ENCODE measurements at places on chromosomes 16 and 17.

GRCh38 chr16:74700438-74701225 lies at the start of gene MLKL:
Gene MLKL, minus strand, starts transcription at chr16:74700862. Its CDS starts 5,105 bp downstream, at chr16:74695757.
- peak; percentile 66 for DNase-seq

DNA sequence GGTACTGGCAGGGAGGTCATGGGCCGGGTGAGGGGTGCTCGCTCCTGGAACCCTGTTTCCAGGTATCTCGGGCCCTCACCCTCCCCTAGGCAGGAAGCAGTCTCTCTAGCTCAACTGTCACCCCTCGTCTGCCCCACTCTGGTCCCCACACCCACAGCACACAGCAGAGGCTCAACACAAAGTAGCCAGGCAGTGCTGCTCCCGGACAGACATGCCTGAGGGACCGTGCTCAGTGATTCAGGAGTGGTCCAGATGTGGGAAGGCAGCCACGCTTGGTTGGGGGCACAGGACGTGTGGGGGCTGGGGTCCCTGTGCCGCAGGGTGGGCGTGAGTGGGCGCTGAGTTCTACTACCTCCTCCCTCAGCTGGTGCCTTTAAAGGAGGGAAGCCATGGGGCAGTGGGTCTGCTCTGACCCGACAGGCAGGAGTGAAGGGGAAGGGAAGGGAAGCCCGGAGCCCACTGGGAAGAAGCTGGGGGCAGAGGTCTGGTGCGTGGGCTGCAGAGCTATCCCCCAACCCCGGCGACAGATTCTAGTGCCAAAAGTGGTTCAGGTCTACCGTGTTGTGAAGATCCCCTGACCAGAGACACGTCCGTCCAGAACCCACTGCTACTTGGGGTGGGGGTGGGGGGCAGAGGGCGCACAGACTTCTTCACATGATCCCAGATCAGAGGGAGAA lies 11.8 kb downstream of the SLC16A3 start:
- DNase-seq, result no peak

- no peak for DNase-seq
Observed at GRCh38 chr17:49362723-49363117, 670 bp upstream of the ZNF652 start.

DNA sequence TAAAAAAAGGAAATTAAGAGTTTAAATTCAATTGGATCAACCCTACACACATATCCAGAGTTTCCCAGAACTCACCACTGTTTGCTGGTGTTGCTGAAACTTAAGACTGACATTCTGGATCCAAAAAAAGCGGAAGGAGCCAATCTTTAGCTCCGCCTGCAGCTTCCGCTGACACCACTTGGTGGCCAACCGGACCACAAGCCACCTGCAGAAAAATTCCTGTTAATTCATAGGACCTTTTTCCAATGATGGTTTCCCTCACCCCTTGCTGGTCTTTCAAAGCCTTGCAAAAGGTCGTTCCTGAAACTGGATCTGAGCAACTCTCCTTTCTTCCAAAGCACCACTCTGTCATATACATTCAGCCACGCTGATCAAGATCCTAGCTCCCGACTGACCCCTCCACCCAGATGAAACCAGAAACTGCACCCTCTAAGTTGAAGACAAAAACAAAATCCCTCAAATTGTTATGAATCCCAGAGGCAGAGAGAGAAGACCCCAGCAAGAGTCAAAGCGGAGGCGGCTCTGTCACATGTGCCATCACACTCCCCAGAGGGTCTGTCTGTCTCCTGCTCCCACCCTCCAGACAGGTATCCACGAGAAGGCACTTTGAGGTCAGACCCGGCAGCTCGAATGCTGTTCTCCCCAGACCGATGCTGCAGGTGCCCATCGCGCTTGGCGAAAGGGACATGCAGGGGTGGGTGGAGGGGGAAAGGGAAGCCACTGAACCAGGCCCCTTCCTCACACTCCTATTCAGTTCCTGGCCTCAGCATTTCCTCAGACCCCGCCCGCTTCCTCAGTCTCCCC lies 773 bp downstream of the BLTP2 start:
- peak; percentile 67 for DNase-seq

- no peak for DNase-seq
Observed at GRCh38 chr16:74169066-74169465, 127.5 kb upstream of the PSMD7 start.

DNA sequence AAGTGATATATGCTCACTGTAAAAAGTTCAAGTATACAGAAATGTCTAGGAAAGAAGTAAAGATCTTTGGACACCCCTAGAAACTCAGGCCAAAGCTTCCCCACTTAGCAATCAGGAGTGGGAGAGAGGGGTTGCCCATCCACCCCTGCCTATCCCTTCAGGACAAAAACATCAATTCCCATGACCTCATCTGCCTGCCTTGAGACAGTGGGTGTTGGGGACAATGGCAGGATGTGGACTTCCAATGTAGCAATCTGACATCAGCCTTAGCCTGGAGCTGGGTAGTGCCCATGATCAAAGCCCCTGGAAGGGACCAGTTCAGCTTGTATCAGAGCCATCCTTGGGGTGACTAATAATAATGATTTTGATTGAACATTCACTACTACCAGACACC lies 18.1 kb downstream of the ITPRIPL2 start:
- no peak for DNase-seq

DNA sequence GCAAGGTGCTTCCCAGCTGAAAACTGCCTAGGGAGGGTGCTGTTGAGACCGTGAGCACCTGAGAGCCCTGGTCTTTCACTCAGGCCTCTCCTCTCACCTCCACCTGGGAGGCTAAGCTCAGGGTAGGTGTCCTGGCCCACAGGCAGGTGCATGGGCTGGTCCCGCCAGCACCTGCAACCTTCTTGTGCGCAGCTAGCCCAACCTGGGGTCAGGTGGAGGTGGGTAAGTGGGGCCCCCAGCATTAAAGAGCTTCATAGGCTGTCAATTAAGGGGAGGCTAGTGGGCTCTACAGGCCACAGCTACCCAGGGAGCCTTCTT lies 8.7 kb downstream of the ADCY7 start:
- no peak for DNase-seq

DNA sequence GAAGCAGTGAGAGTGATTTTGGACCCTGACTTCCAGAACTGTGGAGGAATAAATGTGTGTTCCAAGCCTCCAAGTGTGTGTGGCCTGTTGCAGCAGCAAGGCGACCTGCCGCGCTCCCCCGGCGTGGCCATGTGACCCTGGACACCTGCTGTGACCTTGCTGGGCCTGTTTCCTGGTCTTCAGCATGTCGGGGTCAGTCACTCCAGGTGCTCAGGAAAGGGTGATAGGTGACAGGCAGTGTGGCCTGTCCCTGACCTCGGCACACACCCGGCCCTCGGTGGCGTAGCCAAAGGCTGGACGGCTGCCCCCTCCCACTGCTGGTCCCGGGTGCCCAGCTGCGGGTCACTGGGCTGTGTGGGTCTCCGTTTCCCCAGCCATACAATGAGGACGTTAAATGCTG lies 31.8 kb upstream of the ZNF469 start:
- DNase-seq, result peak; percentile 23

DNA sequence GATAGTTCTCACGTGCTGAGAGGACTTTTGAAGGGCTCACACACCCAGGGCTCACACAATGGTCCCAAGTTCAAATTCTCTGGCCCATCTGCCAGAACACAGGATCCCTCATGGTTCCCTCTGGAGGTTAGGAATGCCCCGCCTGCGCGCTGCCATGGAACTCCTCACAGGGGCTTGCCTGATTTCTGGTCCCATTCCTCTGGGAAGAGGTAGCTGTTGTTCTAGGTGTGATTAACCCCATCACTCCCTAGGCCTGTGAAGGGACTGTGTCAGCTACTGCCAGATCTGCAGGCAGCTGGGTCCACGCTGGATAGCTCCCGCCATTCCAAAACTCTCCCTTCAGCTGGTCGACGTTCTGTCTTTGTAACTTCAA lies 2.3 kb upstream of the ARMC5 start:
- no peak for DNase-seq

DNA sequence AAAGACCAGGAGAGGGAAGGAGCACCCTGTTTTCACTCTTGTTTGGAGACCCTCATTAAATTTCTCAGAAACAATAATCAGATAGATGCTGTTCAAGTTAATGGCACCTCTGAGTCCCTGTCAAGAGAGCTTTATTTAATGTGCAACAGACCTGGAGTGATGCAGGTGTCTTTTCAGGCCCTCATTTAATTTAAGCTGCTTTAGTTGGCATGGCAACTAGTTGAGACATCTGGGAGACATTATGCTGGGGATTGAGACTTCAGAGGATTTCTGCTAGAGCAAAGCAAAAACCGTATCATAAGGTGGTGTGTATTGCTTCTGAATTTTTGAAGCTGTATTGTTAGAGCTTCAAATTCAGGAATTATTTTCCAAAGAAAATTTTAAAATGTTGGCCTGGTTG lies 108.5 kb downstream of the NLK start:
- DNase-seq, result peak; percentile 15

DNA sequence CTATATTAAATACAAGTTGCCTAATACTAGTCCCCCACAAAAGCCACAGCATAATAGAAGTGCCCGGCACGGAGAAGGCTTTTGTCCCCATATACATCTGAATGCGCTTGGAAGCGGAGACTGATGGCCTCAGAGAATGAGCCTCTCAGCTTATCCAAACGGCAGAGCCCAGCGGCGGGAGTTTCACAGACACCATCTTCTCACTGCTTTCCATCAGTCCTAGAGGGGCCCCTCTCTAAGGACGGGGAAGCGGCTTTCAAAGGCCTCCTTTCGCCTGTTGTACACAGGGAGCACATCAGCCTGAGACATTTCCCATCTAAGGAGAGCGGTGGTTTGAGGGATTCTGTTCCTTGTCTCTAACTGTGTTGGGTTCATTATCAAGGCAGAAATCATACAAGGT lies 16.9 kb downstream of the NXN start:
- no peak for DNase-seq

DNA sequence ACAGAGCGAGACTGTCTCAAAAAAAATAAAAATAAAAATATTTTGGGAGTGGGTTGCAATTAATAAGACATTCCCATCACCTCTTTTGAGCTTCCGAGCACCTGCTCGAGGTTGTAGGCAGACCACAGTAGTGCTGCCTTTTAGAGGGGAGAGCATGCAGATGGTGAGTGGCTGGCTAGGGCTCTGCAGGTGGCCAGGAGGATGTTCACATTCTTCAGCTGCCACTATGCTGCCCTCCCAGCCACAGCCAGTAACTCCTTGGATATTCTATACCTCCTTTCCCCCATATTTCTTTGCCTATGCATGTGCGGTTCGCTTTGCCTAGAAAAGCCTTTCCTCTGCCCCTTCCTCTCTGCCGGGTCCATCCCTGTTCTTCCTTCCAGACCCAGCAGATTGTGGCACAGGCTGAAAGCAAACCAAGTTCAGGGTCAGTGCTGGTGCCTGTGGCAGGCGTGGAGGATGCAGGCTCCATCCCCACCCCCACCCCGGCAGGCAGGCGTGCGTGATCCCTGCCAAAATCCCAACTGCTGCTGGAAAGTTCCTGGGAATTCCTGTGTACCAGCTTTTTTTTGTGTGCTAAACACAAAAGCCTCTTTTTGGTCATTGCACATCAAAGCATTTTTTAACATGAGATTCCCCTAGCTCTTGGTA lies 33.8 kb upstream of the CMIP start:
- no peak for DNase-seq

- DNase-seq, result no peak
Observed at GRCh38 chr16:85683363-85683762, 5.4 kb downstream of the GINS2 start.

DNA sequence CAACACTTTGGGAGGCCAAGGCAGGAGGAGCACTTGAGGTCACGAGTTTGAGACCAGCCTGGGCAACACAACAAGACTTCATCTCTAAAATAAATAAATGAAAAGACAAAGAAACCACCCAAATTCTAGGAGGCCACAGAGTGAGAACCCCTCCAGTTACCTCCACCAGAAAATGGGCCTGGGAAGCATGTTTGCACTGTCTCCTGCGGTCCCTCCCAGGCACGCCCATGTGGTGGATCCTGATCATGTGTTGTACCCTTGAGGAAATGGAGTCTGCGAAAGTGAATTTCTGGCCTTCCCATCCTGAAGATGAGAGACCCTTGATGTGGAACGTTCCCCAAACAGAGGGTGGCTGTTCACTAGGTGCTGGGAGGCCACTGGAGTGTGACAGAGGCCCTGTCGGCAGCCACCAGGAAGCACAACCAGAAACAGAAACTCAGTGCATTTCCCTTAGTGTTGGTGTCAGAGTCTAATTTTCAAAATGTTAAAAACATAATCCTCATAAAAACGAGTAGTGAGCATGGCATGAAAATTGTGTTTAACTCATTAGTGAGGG lies 19.2 kb upstream of the USP22 start:
- no peak for DNase-seq

- no peak for DNase-seq
Observed at GRCh38 chr16:75733305-75734211, 7.3 kb upstream of the CPHXL start.

GRCh38 chr16:10678655-10679054 lies 16.1 kb downstream of the TEKT5 start:
- no peak for DNase-seq

DNA sequence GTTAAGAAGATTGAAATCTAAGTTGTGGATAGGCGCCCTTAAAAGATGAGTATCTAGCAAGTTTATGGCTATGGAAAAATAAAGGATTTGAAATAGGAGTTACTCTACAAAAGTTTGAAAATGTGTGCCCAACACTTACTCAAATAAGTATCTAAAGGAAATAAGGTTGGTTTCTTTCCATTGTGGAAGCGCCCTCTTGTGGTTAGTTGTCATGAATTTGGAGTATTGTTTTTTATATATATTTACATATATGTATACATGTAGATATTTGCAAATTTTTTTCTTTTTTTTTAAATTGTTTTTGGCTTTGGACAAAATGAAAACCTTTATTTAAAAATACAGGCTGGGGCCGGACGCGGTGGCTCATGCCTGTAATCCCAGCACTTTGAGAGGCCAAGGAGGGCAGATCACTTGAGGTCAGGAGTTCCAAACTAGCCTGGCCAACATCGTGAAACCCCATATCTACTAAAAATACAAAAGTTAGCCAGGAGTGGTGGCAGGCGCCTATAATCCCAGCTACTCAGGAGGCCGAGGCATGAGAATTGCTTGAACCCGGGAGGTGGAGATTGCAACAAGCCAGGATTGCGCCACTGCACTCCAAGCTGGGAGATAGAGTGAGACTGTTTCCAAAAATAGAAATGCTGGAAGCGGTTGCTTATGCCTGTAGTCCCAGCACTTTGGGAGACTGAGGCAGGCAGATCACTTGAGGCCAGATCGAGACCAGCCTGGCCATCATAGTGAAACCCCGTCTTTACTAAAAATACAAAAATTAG lies 24.0 kb upstream of the VPS4A start:
- DNase-seq, result peak; percentile 39

- no peak for DNase-seq
Observed at GRCh38 chr17:17191961-17192381, 14.2 kb downstream of the PLD6 start.

- no peak for DNase-seq
Observed at GRCh38 chr16:5875416-5875815, 777.8 kb upstream of the EEF2KMT start.

GRCh38 chr17:46190763-46191162 lies 2.5 kb downstream of the KANSL1 start:
- no peak for DNase-seq

DNA sequence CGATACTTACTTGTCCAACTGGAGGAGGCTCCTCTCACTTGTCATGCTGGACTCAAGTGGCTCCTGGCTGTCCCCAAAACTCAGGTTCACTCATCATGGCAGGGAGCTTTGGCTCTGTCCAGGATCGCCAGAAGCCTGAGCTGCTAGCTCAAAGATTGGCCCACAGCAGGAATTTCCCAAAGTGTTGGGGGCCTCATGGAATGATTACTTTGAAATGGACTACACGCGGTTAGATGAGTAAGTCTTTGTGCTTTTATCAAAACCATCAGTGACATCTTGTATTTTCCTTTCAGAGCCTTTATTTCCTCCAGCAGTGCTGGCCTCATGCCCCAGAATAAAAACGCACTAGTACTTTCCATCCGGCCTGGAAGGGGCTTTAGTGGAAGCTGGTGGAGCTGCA lies 29.2 kb upstream of the PHB1 start:
- DNase-seq, result no peak
